ENCODE measurements at places on chromosomes 1 and 21.

DNA sequence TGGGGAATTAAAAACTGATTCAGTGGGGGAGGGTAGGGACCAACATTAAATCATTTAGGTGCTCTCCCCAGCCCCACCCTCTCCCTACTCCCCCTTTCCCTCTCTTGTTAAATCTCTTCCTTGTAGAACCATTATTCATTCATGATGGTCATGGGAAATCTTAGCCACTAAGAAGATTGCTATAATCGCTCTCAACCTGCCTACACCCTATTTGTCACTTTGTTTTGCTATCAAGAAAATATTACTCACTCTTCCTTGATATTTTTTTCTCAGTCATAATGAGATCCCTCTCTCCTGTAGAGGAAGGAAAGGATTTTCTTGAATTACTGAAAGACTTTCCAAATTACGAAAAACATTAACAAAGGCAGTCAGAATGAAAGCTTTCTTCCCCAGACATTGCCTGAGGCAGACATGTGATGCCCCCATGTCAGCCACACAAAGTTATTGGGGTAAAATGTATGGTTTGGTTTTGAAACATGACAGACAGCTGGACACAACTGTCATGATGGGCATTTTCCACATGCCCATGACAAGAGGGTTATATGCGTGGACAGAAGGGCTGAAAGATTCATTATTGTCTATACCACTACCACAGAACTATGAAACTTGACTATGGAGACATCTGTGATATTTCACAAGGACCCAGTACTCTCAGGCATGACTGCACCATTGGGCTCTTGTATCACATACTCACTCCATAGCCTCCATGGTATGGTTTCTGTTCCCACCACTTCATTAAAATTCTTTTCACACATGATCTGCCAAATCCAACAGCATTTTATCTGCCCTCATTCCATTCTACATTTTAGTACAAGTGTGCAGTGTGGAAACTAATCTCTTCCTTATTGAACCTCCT lies 420.1 kb downstream of the DISC1 start:
- DNase-seq, result no peak

DNA sequence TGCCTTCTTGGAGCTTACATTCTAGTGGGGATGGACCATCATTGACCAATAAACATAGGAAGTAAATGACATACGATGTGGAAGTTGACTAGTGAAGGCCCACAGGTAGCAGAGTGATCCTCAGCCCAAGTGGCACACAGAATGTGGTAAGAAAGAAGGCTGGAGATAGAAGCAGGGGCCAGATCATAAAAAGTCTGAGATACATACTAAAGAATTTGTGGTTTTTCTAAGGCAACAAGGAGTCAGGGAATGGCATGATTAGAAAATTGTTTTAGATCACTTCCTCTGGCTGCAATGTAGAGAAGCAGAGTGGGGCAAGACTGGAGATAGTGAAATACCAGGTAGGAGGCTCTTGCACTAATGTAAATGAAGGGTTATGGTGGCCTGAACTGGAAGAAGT lies 154.0 kb downstream of the VPS13D start:
- DNase-seq, result no peak

- DNase-seq, result no peak
Observed at GRCh38 chr1:230863449-230863848, 4.9 kb downstream of the C1orf198 start.

DNA sequence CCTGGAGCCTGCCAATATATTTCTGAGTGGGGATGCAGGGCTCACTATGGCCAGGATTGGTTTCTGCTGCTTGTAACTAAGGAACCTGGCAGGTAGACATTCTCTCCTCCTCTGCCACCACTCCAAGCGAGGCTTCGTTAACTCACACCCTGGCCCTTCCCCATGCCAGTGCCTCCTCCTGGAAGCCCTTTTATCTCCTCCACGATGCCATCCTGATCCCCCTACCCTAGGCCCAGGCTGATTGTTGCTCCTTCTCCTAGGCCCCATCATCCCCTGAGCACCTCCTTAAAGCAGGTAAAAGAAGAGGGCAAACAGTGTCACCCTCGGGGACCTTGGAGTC lies 118.5 kb downstream of the DMRTB1 start:
- DNase-seq, result no peak

DNA sequence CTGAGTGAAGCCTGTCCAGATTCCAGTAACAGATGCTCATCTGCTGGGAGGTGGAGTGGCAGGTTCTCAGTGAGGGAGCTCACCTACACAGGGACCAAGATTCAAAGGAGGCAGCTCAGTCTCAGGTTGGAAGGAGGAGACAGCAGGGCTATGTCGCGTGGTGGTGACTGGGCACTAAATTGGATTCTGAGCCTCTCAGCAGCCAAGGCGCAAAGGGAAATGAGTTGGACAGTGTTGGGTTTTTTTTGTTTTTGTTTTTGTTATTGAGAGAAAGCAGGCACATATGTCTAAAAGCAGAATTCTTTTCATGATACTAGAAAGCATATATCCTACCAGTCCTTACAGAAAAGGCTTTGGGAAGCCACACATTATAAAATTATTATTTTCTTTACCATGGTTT lies 26.2 kb downstream of the UMODL1 start:
- no peak for DNase-seq

GRCh38 chr1:212566522-212567479 lies 41.8 kb upstream of the ATF3 start:
- peak; percentile 24 for DNase-seq

DNA sequence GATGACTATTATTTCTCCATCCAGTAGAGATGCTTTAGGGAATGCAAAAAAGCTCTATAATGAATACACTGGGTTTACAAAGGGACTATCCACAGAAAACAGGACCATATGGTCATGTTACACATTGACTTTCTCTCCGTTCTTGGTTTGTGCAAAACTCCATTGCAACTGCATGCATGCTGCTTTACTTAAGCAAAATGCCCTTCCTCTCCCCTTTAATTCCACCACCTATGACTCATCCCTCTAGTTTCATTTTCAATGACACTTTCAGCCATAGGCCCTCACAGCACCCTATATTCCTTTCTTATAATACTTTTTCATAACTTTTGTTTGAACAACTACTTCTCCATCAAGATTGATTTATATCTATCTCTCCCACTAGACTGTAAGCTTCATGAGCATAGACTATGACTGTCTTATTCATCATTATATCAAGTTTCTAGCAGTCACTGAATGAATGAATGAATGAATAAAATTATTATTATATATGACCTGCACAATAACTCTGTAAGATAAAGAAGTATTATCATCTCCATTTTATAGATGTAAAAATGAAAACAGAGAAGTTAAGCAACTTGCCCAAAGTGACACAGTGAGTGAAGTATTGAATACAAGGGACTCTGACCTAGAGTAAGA lies 248.9 kb downstream of the PLPP3 start:
- DNase-seq, result no peak

GRCh38 chr1:95948023-95948422 lies 714.0 kb downstream of the RWDD3 start:
- no peak for DNase-seq

GRCh38 chr1:96080925-96081324 lies 640.7 kb upstream of the PTBP2 start:
- no peak for DNase-seq

- no peak for DNase-seq
Observed at GRCh38 chr21:23886828-23887724, 1720.2 kb downstream of the MRPL39 start.

DNA sequence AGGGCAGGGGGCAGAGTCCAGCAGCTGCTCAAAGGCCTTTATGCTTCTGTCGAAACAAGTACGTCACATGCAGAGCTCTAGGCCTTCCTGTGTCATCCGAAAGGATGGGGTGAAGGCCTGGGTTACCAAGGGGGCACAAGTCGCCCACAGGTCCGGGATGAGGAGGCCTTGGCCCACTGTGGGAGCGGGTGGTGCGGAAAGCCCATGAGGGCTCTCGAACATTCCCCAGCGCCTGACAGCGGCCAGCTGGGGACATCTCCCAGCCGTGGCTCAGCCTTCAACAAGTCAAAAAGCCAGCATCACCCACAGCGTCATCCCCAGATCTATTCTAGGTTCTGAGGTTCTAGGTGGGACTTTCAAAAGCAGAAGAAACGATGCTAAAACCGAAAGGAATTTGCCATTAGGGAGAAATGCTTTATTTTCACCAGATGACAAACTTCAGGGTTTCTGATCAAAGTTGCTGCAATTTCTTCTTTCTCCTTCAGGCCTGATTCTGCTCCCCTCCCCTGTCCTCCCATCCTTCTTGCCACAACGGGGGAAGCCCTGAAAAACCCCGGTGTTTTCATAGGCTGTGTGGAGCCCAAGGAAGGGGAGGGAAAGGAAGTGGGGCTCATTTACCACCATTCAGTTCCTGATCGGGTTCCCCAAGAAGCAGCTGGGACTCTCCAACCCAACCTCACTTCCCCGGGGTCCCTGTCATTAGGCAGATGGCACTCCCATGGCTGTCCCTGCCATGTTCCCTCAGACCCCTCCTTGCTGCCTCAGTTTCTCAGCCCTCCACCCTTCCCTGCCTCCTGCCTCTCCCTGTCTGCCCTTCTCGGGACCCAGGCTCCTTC lies 17.6 kb downstream of the GPR137B start:
- no peak for DNase-seq

- DNase-seq, result no peak
Observed at GRCh38 chr21:35648512-35648911, 411.8 kb downstream of the SETD4 start.

- no peak for DNase-seq
Observed at GRCh38 chr1:55213885-55214211, 1.3 kb downstream of the USP24 start.

GRCh38 chr1:54510715-54511270 lies 37.2 kb upstream of the ACOT11 start:
- no peak for DNase-seq

- peak; percentile 72 for DNase-seq
Observed at GRCh38 chr1:206864939-206865671, at the start of gene IL20. Gene IL20, plus strand, starts transcription at chr1:206865623. Its CDS starts 230 bp downstream, at chr1:206865853.

DNA sequence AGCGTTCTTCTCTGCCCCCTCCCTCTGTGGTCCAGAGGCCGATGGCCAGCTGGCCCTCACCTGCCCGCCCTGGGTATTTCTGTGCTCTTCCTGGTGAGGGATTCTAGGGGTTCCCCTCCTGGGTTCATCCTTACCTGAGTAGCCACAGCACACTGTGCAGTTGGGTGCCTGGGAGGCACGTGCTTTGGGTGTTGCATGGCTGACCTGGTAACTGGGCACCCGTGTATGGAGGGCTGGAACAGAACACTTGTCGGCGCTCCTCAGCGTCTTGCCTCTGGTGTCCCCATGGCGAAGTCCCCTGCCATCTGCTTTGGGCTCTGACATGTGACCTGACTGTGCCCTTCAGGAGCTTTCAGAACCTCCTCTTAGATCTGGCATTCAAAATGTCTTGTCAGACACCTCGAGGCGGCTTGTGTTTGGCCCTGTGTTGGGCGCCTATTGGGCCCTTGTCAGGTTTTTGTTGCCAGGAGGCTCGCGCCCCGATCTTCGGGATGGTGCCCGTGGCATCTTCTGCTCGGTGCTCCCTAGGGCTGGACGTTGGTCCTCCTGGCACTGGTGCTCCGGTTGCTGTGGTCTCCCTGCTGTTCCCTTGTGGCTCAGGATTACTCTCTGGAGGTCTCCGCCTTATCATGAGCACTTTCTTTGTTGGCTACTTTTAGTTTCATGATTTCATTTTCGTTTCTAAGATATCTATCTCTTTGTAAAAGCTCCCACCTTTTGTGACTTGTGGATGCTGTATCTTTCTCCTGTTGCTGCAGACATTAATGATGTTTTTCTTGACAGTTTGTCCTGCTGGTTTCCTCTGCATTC lies 28.5 kb downstream of the SKI start:
- no peak for DNase-seq

GRCh38 chr1:44786841-44787426 lies 1.0 kb downstream of the BEST4 start:
- no peak for DNase-seq

- no peak for DNase-seq
Observed at GRCh38 chr1:234504969-234505768, 26.2 kb upstream of the TARBP1 start.

- no peak for DNase-seq
Observed at GRCh38 chr1:222045786-222046185, 303.9 kb upstream of the DUSP10 start.

GRCh38 chr1:101268893-101269292 lies 32.1 kb downstream of the S1PR1 start:
- no peak for DNase-seq

DNA sequence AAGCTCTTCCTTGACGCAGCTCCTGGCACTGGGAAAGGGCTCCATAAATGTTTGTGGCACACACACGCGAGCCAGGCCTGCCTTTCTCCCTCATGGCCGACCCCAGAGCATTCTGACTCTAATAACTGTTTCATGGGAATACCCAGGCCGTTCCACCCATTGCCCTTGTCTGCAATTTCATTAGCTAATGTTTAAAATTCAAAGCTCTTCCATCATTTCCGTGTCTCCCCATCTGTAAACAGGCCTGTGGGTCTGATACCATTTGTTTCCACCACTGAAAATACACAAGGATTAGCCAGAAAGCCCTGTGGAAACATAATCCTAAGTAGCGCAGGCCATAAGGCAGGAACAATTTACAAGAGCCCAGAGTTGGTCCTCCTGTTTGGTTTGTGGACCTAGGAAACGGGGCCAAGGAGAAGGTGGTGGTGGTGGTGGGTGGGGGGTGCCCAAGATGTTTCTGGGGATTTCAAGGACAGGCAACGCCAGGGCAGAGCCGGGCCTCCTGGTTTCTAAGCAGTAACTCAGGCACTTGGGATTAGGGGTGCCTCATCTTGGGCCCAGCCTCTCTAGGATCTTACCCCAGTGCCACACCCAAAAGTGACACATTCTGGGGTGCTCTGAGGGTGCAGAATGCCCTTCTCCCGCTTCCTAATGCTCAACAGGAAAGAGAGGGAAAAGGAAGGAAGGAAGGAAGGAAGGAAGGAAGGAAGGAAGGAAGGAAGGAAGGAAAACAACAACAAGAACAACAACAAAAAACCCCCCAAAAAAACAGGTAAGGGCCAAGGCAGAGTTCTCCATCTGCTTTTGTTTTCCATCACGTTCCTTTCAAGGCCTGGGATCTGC lies 79.4 kb downstream of the SSBP3 start:
- no peak for DNase-seq

DNA sequence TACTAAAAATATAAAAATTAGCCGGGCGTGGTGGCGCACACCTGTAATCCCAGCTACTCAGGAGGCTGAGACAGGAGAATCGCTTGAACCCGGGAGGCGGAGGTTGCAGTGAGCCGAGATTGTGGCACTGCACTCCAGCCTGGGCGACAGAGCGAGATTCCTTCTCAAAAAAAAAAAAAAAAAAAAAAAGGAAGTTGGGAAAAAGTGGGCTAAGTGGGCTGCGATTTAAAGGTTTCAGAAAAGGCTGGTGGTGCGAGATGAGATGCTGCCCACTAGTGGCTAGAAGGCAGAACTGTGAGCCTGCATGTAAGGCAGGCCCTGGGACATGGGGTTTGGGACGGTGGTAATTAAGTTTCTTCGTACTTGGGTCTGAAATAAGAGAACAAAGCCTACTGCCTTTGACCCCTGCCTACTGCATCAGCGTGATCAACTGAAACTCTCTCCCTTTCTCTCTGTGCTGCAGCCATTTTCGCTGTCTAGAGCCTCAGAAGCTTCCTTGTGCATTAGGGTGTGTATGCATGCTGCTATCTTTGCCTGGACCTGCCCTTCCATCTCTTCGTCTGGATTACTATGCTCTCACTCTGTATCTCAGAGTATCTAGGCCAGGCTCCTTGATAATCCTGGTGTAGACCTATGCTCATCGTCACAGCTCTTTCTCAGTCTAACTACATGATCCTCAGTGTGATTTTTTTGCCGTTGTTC lies 12.4 kb downstream of the FMOD start:
- peak; percentile 42 for DNase-seq

- DNase-seq, result no peak
Observed at GRCh38 chr1:99681583-99681982, 35.7 kb downstream of the PALMD start.

- no peak for DNase-seq
Observed at GRCh38 chr1:57860931-57861565, 437.2 kb upstream of the DAB1 start.

GRCh38 chr1:54323921-54324250 lies 82.3 kb downstream of the SSBP3 start:
- no peak for DNase-seq

Data from activated T-helper 1 cell treated with Interleukin-2 at 50 U/mL for 16 hours (primary cell).